Sigmoid colon (tissue), 7 donors: ENCODE measurements at places on chromosomes 1 and 21.
A peak's percentile ranks its signal among the peaks of the same experiment; 100 is the strongest.

DNA sequence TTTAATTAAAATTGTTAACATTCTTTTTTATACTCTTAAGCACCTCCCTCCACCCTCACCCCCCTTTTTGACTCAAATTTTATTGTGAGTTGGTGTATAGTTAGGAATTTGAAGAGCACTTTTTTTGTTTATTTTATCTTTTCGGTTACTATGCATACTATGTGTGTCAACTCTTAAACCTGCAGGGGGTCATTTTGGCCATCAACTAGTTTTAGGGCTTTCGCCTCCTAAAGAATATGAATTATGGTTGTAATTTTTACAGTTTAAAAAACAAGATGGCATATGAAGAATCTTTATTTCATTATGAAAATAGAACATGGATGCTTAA is 9.7 kb downstream of the BACH1 start:
- no peak overlapping the region for H3K27ac ChIP-seq
- peaks cover 89% of the 10 kb centered on the region for H3K4me1 ChIP-seq
- H3K4me3 ChIP-seq: no peak overlapping the region
- no peaks in the 10 kb centered on the region for H3K27me3 ChIP-seq

- peak; percentile 82 for DNase-seq
- no peaks in the 10 kb centered on the region for H3K27me3 ChIP-seq
- H3K4me1 ChIP-seq: no peaks in the 10 kb centered on the region
- peak overlapping the region; percentile 61 for H3K27ac ChIP-seq
- peaks cover 85% of the 10 kb centered on the region for H3K36me3 ChIP-seq
Measured at GRCh38 chr1:150621497-150622302, 7.7 kb downstream of the ENSA start.

DNA sequence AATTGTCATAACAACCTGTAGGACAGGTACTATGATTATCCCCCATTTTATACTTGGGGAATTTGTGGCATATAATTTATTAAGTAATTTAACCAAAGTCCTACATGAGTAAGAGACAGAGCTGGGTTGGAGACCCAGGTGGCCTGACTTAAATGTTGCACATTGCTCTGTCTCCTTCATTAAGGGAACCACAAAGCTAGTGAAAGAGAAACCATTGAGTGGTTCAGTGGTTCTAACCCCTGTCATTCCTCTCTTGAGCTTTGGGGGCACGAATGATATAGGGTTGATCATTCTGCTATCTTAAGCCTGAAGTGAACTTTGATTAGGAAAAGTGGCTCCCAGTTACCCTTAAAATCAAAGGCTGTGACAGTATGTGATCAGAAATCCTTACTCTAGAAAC is 5.3 kb upstream of the MAP3K7CL start:
- no peaks in the 10 kb centered on the region for H3K36me3 ChIP-seq
- no peak overlapping the region for H3K4me3 ChIP-seq
- H3K27ac ChIP-seq: no peak overlapping the region
- no peaks in the 10 kb centered on the region for H3K27me3 ChIP-seq

DNA sequence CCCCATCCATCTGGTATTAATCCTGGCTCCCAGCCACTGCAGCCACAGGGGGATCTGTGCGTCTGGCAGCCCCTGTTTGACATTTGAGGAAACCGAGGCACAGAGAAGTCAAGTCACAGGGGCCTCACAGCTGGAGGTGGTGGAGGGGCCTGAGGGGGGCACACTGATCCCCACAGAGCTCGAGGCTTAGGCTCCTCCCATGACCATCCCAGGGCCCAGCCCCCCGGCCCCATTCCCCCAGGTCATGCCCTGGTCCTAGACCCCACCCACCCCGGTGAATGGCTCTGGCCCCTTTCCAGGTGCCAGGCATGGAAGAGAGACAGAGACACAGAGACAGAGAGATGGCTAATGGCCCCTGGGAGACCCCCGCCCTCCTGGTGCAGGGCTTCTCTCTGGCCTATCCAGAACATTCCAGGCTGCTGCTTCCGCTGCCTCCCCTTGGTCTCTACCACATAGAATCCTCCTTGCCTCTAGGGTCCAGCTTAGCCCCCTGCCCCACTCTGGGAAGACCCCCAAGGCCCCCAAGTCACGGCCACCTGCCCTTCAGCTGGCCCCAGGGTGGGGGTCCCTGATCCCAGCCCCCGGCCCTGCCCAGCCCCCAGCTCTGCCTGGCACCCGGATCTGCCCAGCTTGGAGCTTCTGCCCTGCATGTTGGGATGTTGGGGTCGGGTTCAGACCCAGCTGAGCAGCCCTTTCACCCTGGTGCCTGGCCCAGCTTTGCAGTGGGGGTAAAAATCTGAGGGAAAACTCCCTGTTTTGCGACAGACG is 29.2 kb upstream of the LRRC3 start:
- no peaks in the 10 kb centered on the region for H3K36me3 ChIP-seq
- H3K4me3 ChIP-seq: no peak overlapping the region
- no peaks in the 10 kb centered on the region for H3K27me3 ChIP-seq
- no peak overlapping the region for H3K27ac ChIP-seq
- DNase-seq: peak; percentile 58
- H3K4me1 ChIP-seq: no peaks in the 10 kb centered on the region

GRCh38 chr1:84260852-84261518 is 40.5 kb upstream of the SAMD13 start:
- no peaks in the 10 kb centered on the region for H3K4me1 ChIP-seq
- H3K4me3 ChIP-seq: no peak overlapping the region
- no peak for DNase-seq
- H3K27me3 ChIP-seq: no peaks in the 10 kb centered on the region
- no peaks in the 10 kb centered on the region for H3K36me3 ChIP-seq
- no peak overlapping the region for H3K27ac ChIP-seq
